GM13977 (cell line): ENCODE measurements at places on chromosomes 7 and 10.

- peak; percentile 53 for DNase-seq
Measured at GRCh38 chr10:124917428-124918190, 24.3 kb upstream of the ZRANB1 start.

- DNase-seq = no peak
Measured at GRCh38 chr7:28873365-28873764, 84.8 kb downstream of the TRIL start.

GRCh38 chr7:33050535-33051318 is 11.8 kb downstream of the NT5C3A start:
- DNase-seq = peak; percentile 19

DNA sequence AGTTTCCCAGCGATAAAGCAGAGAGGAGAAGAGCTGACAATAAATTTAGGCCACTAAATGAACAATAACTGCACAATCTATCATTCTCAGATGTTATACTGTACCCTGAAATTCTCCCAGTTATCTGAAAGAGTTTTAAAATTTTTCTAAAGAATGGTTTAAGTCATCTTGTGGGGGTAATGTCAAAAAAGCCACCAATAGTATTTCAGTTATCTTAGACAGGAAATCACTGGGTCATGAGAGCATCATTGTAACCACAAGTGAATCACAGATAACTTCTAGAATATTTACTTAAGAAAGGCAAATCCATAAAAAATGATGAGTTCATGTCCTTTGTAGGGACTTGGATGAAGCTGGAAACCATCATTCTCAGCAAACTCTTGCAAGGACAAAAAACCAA is 147.1 kb downstream of the DNAJB9 start:
- no peak for DNase-seq

DNA sequence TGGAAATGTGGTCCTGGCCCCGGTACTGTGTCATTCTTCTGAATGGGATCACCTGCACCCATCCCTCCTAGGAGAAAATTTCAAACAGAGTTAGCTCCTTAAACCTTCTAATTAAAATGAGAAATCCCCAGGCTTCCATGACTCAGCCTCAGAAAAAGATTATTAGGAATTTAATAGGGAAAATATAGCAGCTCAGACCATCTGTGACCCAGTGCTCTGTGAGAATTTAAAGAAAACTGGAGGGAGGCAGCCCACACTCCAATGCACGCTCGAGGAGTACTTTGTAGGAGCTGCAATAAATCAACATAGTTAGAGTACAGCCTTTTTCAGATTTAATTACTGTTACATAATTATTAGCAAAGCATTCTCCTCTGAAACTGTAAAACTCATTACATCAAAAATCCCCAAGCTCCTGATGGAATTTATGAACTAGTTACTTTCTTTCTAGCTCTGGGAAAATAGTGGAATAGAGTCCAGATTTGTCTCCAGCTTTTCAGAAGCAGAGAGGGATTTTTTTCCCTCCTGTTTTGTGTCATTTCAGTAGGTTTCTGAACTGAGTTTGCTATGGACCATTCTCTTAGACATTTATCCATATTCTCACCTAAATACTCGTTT is 30.1 kb downstream of the NEUROD6 start:
- DNase-seq = no peak

DNA sequence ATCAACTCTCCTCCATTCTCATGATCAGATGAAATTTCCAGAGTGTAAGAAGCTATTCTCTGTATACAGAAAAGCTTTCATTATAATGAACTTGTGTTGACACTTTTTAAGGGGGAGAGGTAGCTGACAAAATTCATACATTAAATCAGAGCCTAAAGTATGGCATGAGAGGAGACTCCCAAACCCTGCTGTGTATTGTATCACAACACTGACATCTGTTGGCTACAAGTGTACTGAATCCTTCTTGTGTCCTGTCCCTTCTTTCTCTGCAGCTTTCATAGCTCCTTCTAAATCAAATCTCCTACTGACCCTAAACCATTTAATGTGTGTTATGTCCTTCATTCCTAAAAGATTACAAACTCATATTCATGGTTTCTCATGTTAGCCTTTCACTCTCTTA is 70.9 kb downstream of the GCC1 start:
- peak; percentile 30 for DNase-seq

GRCh38 chr7:13633857-13634256 is 355.6 kb downstream of the ETV1 start:
- no peak for DNase-seq

- DNase-seq = no peak
Measured at GRCh38 chr7:132456418-132456817, 119.9 kb downstream of the PLXNA4 start.

DNA sequence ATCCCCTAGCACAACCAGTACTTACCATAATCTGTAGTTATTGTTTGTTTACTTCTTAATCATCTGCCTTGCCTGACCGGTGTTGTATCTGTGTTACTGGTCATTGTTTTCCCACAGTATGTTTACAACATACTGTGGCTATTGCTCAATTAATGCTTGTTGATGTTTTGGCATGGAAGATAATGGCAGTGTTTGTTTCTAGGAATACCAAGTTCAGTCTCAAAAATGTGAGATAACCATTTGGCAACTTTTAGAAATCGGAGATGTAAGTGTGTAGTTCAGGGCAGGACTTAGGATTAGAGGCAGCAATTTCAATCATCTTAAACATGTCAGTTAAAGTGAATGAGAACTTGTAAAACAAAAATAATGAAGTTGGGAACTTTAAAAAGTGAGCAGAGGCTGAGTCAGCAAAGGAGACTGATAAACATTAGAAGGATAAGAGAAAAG is 8.2 kb downstream of the MINDY3 start:
- no peak for DNase-seq
